Stimulated activated CD8-positive, alpha-beta memory T cell treated with anti-CD3 and anti-CD28 coated beads, Interleukin-15, amount 100 ng/mL, for 4 hours (primary cell): ENCODE measurements at places on chromosomes 16 and 17.

DNA sequence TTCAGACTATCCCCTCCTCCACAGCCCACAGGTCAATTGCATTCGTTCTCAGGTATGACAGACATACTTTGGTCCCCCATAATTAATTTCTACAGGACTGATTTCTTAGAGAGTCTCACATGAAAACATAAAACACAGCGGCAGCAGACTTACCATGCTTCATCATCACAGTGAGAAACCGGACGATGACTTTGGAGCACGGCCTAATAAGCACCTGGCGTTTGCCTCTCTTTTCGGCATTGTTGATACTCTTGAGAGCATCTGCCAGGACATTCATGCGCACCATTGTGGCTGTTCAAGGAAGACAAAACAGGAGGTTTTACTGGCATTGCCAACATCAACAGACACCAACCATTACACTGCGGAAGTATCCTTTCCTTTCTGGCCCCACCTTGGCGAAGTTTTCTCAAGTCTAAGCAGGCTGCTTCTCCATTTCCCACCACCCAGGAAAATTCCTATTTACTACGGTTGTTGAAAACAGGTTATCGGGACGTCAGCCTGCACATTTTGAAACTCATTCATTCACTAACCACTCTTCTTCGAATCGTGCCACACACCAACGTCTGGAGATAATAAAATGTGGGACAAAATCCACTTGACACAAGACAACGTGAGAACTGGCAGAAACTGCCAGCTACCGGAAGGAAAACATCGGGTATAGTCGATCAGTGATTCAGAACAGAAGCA is 1.2 kb downstream of the RPS15A start:
- no peak for DNase-seq

- no peak for DNase-seq
These were observed 37.2 kb upstream of the BCAR1 start for GRCh38 chr16:75288596-75289120.

- DNase-seq = no peak
These were observed 116.9 kb downstream of the DNAH3 start for GRCh38 chr16:21033704-21034103.

DNA sequence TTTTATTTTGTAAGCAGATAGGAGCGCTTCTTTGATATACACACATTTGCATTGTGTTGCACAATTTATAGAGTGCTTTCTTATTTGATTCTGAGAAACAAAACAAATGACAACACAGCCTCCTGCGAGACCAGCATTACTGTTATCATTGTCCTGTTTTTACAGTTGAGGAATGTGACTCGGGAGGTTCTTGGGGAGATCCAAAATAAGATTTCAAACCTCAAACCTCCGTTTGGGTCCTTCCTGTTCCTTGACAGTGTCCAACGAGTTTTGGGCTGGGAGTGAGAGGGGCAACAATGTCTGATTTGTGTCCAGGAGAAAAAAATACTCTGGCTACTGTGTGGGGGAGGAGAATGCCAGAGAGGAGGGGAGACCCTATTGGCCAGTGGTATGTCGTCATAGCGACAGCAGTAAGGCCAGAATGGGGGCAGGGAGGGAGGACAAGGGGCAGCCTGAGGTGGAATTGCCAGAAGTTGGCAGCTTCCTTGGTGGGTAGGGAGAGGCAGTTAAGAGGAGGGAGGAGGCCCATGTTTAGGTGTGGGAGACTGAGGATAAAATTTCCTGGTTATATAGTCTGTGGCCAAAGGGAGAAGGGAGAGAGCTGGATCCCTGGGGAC is 45.5 kb downstream of the TMEM132E start:
- no peak for DNase-seq

- no peak for DNase-seq
These were observed 119.0 kb upstream of the CDC42EP4 start for GRCh38 chr17:73430848-73431247.

DNA sequence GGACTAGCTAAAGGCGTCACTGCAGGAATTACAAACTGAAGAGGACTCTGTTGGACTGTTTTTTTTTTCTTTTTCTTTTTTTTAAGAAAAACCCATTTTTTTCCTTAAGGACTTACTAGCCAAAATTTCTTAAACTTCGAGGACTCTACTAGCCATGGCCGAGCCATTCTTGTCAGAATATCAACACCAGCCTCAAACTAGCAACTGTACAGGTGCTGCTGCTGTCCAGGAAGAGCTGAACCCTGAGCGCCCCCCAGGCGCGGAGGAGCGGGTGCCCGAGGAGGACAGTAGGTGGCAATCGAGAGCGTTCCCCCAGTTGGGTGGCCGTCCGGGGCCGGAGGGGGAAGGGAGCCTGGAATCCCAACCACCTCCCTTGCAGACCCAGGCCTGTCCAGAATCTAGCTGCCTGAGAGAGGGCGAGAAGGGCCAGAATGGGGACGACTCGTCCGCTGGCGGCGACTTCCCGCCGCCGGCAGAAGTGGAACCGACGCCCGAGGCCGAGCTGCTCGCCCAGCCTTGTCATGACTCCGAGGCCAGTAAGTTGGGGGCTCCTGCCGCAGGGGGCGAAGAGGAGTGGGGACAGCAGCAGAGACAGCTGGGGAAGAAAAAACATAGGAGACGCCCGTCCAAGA is 878 bp downstream of the HEXIM1 start:
- DNase-seq = peak; percentile 48

- DNase-seq = no peak
These were observed 7.6 kb downstream of the SGCA start for GRCh38 chr17:50173335-50173941.

- no peak for DNase-seq
These were observed 19.0 kb downstream of the CENPX start for GRCh38 chr17:82003411-82004381.

DNA sequence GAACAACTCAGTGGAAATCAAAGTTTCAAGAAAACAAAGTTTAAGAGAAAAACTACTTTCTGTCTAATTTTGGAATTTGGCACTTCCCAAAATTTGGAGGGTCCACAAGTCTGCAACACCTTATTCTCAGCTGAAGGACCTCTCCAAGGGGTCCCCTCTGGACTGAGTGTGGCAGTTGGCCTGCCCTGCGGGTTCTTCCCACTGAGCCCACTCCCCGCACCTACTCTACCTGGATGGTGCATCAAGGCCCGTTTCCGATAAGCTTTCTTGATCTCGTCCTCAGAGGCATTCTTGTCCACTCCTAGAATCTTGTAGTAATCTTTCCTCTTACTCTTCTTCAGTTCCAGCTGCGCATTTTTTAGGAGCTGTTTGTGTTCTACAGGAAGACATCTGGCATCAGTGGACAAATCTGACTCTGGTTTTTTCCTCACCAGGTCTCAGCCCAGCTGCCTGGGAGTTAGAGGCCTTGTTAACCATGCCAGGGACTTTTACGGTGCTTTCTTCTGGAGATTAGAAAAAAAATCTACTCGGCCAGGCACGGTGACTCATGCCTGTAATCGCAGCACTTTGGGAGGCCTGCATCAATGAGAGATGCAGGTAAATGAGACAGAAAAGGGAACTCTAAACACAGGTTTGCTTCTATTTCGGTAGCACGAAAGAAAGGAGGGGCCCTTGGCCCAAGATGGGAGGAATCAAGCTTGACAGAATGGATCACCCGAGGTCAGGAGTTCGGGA is 15.6 kb downstream of the CNP start:
- no peak for DNase-seq

DNA sequence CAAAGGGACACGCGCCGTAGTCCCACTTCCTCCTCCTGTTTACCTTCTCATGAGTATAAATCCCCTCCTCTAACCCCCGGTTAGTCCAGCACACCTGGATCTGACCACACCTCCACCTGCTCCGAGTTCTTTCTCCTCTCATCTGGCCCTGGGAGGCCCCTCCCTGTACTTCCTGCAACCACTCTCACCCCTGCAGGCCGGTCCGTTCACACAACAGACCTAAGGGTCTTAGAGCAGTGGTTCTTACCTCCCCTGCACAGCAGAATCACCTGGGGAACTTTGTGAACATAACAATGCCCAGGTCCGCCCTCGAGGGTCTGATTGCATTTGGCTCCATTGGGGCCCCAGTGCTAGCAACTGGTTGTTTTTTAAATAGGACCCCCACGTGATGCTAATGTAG is 24.8 kb downstream of the TMEM114 start:
- DNase-seq = no peak

DNA sequence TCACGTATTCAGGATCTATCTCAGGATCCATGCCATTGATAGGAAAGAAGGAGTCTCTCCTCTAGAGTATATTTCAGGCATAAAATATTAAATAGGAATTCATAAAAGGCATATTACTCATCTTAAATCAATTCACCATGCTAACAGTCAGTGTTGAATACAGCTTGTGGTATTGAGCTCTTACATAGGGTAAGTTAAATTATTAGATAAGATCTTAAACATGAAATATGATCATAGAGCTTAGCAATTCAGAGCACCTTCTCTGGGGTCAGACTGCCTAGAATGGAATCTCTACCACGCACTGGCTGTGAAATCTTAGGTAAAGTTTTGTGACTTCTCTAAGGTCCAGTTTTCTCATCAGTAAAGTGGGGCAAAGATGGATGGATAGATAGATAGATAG is 20.7 kb downstream of the MARCHF10 start:
- no peak for DNase-seq

DNA sequence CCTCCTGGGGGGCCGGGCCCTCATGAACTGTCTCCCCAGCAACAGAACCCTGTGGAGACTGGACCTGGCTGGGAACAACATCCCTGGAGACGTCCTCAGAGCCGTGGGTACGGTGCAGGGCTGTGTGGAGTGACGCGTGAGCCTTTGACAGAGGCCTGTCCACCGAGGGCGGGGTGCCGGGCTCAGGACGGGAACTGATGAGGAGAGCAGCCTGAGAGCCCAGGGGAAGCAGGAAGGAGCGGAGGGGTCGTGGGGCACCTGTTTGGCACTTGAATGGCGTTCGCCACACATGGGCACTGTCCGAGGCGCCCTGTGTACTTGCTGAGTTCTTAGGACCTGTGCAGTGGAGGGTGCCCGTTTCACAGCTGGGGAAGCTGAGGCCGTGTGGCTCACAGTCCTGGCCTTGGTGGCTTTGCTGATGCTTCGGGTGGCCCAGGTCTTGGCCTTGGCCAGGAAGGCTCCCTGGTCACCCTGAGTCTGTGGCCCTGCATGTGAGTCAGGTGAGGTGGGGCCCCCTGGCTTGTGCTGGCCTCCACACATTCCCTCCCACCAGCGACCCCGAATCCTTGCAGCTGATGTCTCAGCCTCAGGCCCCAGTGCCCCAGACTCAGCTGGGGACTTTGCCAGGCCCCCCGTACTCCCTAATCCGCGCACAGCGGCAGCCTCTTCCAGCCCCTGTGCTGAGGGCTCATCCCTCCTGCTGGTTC is 2.4 kb downstream of the LRRC45 start:
- DNase-seq = no peak

- no peak for DNase-seq
These were observed 3.2 kb upstream of the ARL6IP1 start for GRCh38 chr16:18804540-18804939.

DNA sequence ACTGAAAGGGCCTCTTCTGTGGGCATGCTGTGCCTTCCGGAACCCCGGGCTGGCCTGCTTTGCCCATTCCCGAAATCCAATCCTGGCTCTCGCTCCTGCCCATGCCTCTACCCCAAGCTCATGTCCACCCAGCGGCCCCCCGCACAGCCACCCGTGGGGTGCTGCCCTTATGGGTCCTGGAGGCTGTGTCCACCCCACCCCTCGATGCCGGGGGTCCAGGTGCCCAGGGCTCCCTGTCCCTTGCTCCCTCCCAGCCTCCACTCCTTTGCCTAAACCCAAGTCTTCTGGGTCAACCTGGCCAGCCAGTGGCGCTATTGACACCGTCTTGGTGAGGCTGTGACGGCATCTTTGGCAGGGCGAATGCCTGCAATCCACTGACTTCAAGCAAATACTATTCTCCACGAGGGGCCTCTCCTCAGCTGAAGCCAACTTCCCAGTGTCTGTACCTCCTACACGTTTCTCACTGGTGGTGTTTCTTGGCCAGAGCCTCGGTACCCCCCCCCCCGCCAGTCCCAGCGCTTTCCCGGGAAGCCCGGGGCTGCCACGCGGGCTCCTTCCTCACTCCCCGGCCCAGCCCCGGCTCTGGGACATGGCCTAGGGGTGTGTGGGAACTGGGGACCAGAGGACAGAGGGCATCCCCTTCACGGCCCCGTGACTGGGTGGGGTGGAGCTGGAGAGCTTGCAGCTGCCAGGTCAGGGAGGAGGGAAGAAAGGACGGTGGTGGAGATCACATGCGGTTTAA is 12.2 kb upstream of the DUS1L start:
- DNase-seq = no peak

DNA sequence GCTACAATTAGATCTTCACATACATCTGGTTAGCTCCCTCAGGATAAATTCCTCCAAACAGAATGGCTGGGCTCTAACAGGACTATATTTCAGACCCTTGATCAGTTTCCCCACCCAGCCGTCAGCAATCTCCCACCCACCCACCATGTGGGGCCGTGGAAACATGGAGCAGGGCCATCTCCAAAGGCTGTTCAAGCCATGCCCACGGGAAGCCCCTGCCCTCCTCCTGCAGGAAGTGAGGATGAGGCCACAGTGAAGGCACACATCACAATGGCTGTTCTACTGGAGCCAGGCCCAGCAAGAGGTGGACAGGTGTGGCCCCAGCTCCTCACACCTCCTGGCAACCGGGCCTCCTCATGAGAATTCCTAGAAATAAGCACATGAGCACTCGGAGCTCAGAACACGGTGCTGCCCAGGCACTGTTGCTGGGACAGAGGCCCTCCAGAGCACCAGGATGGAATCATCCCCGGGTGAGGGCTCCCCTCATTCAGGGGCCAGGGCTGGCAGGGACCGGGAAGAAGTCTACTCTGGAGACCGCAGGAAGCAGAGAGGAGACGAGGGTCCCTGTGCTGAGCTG is at the start of gene LITAFD:
TSS of gene LITAFD (plus strand) at position 311 of the 577 bp plus-strand sequence. CDS start 2,005 bp downstream, outside the sequence.
- no peak for DNase-seq

- no peak for DNase-seq
These were observed 55.0 kb upstream of the GSE1 start for GRCh38 chr16:85557971-85558657.

GRCh38 chr17:81000334-81000630 is 8.6 kb downstream of the CHMP6 start:
- DNase-seq = no peak

GRCh38 chr16:28186752-28187151 is 25.0 kb downstream of the XPO6 start:
- no peak for DNase-seq

GRCh38 chr16:23724096-23724784 is 11.2 kb upstream of the ERN2 start:
- DNase-seq = no peak

DNA sequence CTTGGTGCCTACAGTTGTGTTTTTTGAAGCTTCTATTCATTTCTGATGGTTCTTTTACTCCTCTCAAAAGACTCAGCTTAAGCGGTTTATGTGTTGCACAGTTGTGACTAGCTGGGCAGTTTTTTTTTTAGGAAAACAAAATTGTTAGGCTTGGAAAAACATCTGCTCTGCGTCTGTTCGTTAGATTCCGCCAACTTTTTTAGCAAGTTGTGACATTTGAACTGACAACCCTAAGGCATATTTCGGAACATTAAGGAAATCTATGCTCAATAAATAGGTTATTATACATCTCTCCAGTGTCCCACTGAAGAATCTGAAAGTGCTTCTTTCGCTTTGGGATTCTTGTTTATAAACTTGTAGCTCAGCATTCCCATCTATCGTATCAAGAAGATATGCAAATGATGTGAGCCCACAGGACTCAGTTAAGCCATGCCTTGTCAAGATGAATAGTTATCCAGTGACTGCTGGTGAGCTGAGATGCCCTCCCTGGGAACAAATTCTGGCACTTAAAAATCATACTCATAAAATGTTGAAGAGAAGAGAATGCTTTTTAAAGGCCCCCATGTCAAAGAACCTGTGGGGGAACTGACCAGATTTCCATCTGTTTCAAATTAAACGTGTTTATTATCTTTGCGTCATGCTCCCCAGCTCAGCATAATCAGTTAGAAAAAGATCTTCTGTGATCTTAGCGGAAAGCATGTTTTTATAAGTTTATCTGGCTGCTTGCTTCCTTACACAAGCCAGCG is 109.0 kb upstream of the FAM20A start:
- DNase-seq = no peak

GRCh38 chr17:29102741-29103181 is 59.8 kb downstream of the PIPOX start:
- DNase-seq = no peak
